DND-41 (cell line): ENCODE measurements at places on chromosomes 11 and 22.

- DNase-seq, result no peak
These were observed 31.2 kb upstream of the SMIM35 start for GRCh38 chr11:118117790-118118601.

DNA sequence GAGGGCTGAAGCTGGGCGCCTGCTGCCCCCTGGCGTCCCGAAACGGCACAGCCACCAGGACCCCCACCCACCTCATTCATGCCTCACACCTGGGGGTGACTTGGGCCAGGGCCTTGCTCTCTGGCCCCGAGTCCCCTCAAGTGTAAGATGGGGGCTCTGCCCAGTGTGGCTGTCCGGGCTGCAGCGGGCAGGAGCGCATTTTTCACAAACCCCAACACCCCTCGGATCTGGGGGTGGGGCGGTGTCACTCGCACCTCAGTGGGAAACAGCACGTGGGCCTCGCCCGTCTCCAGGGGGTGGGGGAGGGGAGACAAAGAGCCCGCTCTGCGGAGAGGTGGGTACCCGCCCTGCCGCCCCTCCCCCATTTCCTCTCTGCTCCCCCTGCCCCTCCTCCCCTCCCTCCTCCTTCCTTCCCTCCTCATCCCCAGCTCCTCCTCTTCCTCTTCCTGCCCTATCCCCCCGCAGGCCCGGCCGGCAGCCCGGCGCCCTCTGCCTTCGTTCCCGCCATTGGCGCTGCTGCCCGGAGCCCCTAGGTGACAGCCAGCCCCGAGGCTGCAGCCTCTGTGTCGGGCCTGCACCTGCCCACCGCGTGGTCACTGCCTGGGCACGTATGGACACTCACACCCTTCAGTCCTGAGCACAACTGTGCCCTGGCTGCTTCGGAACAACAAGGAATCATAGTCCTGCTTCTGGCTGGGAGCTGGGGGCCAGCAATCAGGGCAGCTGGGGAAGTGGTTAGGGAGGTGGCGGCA lies 6.8 kb upstream of the CDKN1C start:
- peak; percentile 93 for DNase-seq

DNA sequence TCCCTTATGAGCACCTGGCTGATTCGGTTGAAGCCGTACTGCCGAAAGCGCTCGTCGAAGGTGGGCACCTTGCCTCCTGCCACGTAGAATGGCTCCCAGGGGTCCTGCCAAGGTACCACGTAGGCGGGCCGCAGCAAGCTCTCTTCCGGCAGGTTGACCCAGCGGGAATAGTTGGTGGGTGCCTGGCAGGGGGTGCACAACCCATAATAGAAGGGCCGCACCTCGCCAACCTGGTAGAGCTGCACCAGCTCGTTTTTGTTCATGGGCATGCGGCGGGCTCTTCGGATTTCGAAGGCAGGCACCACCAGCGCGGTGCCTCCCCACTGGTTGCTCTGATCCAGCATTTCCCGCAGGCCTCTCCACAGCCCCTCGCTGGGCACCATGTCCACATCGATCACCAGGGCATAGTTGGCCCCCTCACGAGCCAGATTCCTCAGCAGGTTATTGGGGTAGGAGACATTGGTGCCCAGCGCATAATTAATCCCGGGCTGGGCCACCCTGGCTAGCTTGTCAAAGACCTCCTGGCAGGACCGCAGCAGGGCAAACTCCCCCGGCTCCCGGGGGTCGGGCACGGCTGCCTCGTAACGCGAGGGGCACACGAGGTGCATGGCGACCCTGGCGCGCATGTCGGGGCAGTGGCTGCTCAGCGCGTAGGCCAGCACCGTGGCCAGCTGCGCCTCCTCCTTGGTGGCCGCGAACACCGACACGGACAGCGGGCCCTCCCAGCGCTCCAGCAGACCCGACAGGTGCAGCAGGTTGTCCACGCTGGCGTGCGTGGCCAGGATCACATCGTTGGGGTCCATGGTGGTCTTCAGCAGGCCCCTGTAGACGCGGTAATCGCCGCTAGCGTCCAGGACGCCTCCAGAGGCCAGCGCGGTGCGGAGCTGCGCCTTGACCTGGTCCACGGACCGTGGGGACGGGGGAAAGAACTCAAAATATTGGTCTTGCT lies 679 bp downstream of the B4GAT1 start:
- no peak for DNase-seq

DNA sequence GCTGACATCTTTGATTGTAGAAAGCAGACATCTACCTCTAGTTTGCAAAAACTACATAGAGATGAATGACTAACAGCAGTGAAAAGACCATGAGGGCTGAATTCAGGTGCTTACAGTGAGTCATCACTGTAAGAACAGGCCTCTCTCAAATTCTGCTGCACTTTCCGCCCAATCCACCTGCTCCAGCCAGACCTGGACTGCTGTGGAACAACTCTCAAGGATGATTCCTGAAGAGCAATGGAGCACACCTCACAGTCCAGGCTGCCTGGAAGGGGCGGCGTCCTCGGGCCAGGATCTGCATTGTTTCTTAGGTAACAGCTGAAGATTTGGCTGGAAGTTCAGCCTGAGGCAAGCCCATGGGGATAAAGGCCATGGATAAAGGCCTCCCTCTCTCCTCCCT lies 15.1 kb downstream of the APOL2 start:
- no peak for DNase-seq

- no peak for DNase-seq
These were observed 181.8 kb downstream of the UVRAG start for GRCh38 chr11:75996523-75997442.

- no peak for DNase-seq
These were observed 14.1 kb upstream of the TMPRSS6 start for GRCh38 chr22:37123649-37124048.

- DNase-seq, result no peak
These were observed 3.2 kb downstream of the NDUFS8 start for GRCh38 chr11:68033708-68034045.

GRCh38 chr11:129722529-129722928 lies 93.1 kb upstream of the TMEM45B start:
- DNase-seq, result no peak

- DNase-seq, result no peak
These were observed 68.0 kb downstream of the SYN3 start for GRCh38 chr22:32990187-32990586.

- no peak for DNase-seq
These were observed 21.1 kb downstream of the MS4A6E start for GRCh38 chr11:60348116-60348515.

- DNase-seq, result no peak
These were observed 3.7 kb downstream of the EFEMP2 start for GRCh38 chr11:65868907-65869306.

- DNase-seq, result no peak
These were observed 228.2 kb upstream of the BLID start for GRCh38 chr11:122344215-122344614.

GRCh38 chr11:73648571-73649046 lies 2.2 kb downstream of the PLEKHB1 start:
- DNase-seq, result no peak

- no peak for DNase-seq
These were observed 79.4 kb downstream of the TMPRSS5 start for GRCh38 chr11:113626736-113627135.

GRCh38 chr11:57938351-57938750 lies 85.3 kb upstream of the OR9Q1 start:
- DNase-seq, result no peak

DNA sequence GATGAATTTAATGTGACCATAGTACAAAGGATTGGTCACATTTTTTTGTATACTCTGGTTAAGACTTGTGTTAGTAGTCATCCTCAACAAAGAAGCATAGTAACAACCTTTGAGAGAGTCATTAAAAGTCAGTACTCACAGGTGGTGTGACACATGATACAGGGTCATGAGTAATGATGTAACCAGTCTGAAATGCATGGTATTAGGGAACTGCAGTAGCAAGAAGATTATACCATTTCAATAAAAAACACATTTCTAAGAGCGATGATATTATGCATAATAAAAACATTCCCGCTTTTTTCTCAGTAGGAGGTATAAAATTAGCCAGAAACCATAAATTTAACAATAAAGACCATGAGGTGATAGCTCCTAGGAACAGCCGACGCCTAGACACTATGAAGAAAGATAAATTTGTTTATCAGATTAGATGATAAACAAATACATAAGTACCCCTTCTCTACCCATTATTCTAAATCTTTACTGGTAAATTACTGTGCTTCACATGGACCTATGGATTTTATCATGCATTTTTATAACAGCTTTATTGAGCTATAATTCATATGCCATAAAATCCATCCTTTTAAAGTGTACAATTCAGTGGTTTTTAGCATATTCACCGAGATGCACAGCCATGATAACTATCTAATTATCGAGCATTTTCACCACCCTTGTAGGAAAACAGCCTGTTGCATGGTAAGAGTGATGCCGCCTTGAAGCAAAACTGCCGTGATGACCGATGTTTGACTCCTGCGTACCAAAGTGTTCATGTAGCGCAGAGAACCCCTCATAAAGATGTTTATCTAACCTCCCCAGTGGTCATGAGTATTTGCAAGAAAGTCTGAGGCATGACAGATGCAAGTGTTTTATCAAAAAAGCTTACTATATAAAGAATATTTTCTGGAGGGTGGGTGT lies 41.8 kb downstream of the TMPRSS5 start:
- DNase-seq, result no peak

DNA sequence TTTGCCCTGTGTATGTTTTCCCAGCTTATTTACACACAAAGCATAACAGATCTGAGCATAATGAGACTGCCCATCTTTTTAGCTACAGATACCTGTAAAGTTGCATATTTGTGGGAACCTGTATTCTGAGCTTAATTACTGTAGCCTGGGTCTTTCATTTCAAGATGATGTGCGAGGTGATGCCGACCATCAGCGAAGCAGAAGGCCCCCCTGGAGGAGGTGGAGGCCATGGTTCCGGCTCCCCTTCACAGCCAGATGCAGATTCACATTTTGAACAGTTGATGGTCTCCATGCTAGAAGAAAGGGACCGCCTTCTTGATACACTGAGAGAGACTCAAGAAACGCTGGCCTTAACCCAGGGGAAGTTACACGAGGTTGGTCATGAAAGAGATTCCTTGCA lies 1.5 kb downstream of the PPFIA1 start:
- no peak for DNase-seq

DNA sequence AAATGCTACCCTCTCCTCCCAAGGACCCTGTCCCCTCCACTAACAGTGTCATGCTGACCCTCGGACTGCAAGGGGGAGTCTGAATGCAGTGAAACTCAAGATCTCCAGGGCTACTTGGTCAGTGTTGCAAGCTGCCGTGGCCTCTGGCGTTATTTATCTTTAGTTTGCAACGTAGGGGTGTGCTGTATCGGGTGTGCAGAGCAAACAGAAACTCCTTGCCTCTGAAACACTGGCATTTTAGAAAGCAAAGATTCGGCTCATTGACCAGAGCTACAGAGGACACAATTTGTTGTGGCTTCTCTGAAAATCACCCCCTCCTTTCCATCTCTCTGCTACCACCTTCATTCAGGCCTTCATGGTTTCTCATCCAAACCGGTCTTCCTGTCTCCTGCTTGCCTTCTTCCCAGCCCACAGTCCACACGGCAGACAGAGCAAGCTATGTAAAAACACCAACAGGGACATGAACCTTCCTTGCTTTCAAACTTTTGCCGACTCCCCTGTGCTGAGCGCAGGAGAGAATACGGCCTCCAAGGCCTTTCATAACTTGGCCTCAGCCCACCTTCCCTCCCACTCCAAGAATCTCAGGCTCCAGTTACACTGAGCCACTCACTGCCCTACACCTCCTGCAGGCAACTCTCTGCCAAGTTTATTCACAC lies 14.9 kb downstream of the FZD4 start:
- DNase-seq, result no peak

DNA sequence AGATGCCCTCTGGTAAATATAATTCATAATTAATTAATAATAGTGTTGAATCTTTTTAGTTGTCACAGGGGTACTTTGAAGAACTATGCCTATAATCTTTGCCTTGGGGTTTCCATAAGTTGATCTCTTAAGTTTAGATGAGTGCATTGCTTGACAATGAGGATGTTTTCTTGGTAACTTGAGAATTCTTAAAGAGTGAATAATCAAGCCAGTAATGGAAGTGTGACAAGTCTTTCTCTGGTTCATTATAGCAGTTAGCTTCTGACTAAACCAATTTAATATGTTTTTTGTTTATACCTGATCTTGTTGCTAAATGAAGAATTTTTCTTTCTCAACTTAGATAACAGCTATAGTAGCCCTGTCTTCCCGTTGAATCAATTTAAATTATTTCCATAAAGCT lies 46.2 kb downstream of the ATXN10 start:
- no peak for DNase-seq
